Suppressor macrophage treated with lipopolysaccharide for 1 hour (primary cell): ENCODE measurements at places on chromosomes 3 and 15.

GRCh38 chr3:126209741-126210140 is 29.4 kb upstream of the ALDH1L1 start:
- DNase-seq = no peak

DNA sequence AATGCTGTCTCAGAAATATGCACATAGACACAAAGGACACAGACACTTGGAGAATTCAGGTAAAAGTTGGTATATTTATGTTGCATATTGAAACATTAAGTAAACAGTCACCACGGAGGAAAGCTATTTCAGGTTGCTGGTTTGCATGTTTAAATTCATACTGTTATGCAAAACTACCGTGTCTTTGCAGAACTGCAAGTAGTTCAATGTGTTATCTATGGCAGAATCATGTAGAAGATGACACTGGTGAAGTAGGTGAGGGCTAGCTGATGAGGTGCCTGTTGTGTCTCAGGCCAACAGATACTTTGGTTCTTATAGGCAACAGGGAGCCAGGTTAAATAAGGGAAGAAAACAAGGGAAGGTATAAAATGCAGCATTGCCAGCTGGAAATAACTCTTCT is 511.3 kb downstream of the DIPK2A start:
- DNase-seq = no peak

DNA sequence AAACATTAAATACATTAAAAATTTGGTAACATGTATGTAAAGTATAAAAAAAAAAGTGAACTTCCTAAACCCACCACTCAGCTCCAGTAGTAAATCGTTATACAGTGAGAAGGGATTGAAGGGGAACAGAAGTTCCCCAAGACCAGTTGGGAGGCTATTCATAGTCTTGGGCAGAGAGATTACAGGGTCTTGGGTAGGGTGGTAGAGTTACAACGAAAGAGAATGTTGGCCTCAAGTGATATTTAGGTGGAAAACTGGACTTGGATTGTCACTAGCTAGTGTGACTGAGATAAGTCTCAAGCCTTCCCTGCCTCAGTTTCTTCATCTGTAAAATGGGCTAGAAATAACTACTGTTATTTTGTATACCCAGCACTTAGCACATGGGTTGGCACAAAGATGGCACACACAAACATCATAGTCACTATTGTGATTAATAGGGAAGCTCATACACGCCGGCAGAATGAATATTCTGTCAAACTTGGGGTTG is 431 bp upstream of the YEATS2 start:
- no peak for DNase-seq

DNA sequence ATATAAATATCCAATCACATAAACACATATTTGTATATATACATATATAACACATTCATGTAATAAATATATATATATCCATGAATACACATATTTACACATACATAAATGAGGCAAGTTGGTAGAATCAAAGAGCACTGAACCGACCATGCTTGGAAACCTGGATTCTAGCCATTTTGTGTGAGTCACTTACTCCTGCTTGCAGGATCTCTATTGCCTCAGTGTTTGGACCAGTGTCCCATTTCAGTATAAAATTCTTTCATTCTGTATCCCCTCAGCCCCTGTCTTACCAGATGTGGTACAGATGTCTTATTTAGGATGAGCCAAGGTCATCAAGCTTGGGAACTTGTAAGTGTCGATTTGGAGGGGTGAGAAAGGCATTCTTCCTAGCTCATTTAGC is 391.4 kb upstream of the FRG2C start:
- DNase-seq = no peak

GRCh38 chr3:8359133-8359532 is 142.5 kb upstream of the LMCD1 start:
- no peak for DNase-seq
